ENCODE measurements at places on chromosomes 6 and 20.
A peak's percentile ranks its signal among the peaks of the same experiment; 100 is the strongest.

DNA sequence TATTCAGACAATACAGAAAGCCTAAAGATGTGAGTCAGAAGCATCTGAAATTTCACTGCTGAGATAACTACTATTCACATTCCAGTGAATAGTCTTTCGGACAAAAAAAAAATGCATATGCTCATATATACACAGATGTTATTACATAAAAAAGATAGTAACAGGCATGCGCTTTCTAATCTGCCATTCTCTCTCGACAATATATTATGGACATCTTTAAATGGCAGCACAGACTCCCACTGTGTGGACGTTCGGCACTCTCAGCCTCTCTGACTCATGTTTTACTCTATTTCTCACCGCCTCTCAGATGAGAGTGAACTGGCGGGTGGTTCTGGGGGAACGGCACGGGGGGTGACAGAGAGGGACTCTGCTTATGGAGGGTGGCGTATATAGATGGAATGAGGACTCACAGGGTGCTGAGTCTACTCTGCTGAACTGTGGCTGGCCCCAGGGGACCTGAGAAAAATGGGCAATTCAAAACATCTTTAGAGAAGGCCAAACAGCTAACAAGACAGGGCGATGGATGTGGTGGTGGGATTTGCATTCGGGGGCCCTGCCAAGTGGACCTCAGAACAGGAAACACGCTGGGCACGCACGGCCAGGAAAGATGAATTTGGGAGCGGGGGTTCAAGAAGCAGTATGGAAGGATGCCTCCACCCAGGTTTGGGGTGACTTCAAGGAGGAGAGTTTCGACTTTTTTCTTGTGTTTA is 68.9 kb downstream of the MDGA1 start:
- no peak for DNase-seq

GRCh38 chr6:17178754-17179529 is 77.1 kb downstream of the STMND1 start:
- no peak for DNase-seq

- peak; percentile 45 for DNase-seq
These were observed 11.3 kb downstream of the SERPINB9 start for GRCh38 chr6:2891768-2892170.

DNA sequence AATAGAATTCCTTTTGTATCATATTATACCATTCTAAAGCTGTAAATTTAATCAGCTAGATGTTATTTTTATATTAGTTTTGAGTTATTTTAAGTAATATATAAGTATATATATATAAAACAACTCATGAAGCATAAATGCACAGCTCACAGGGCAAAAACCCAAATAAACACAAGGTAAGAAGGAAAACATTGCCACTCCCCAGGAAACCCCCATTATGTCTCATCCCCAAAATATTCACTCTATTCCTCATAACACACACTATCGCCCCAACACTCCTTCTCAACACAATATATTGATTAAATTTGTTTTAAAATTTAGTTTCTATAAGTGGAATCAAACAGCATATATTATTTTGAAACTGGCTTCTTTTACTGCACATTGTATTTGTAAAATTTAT is 98.6 kb upstream of the FAM83B start:
- no peak for DNase-seq

DNA sequence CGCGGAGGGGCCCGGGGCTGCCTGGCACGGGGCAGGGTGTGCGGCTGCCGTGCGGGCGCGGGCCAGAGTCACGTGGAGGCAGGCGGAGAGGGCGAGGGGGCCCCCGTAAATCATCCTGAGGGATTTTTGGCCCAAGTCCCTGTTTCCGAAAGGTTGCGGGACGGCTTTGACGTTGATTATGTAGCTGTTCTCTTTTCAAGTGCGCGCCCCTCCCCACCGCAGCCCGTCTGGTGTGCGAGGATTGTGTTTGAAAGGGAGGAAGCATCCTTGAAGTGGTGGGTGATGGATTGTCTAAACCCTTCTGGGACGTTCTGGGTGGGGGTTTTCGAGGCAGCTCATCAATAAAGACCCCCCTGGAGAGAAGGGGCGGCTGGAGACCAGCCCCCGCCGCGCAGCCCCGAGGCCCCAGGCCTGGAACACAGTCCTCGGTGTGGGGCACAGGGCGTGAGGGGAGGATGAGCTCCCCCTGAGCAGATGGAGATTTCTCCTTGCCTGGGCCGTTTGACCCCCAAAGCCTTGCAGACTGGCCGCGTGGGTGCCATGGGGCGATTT is 7.0 kb upstream of the FOXF2 start:
- no peak for DNase-seq

GRCh38 chr20:34522969-34523871 is 7.0 kb downstream of the DYNLRB1 start:
- DNase-seq: peak; percentile 38
